Breast epithelium (tissue), 4 donors: ENCODE measurements at places on chromosomes 7 and 10. TPM values are rescaled to one million over a fixed set of nuclear protein-coding genes. Genes with fewer than 3 reads are reported as not detected.
A peak's percentile ranks its signal among the peaks of the same experiment; 100 is the strongest.

GRCh38 chr7:119254742-119255141, 1018.2 kb upstream of the KCND2 start:
- H3K36me3 ChIP-seq: no peaks in the 10 kb centered on the region
- no peak overlapping the region for H3K4me3 ChIP-seq
- H3K27me3 ChIP-seq: no peaks in the 10 kb centered on the region

The SPDYE16 gene
- total RNA-seq: not detected

- no peaks in the 10 kb centered on the region for H3K27me3 ChIP-seq
- no peak overlapping the region for H3K27ac ChIP-seq
- no peak overlapping the region for H3K4me3 ChIP-seq
- H3K36me3 ChIP-seq: no peaks in the 10 kb centered on the region
- DNase-seq: no peak
Observed at GRCh38 chr10:124565565-124566221, 104.1 kb downstream of the LHPP start.

- H3K27ac ChIP-seq: no peak within 1 kb of the TSS
- H3K4me1 ChIP-seq: no peaks in the 10 kb centered on the region
- peaks cover 93% of the 10 kb centered on the region for H3K27me3 ChIP-seq
- no peak for DNase-seq
- H3K36me3 ChIP-seq: no peaks in the 10 kb centered on the region
Observed at GRCh38 chr10:23191764-23192711, at the start of gene PTF1A. TSS of gene PTF1A (plus strand) at chr10:23192312. CDS start at chr10:23192531, 219 bp downstream.

The KNDC1 gene
- 2.3 TPM for total RNA-seq

DNA sequence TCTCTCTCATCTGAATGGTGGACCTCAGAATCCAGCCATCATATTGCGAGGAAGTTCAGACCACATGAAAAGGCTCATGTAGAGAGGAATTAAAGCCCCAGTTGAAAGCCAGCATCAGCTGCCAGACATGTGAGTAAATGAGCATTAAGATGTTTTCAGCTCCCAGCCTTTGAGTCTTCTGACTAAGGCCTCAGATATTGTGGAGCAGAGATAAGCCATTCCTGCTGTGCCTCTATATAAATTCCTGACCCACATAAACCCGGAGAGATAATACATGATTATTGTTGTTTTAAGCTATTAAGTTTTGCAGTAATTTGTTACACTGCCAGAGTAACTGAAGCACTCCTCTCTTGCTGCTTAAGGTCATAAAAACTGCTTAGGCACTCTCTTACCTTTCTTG, 14.6 kb downstream of the FAM149B1 start:
- no peaks in the 10 kb centered on the region for H3K27me3 ChIP-seq
- no peak overlapping the region for H3K27ac ChIP-seq
- no peaks in the 10 kb centered on the region for H3K4me1 ChIP-seq
- H3K36me3 ChIP-seq: no peaks in the 10 kb centered on the region

DNA sequence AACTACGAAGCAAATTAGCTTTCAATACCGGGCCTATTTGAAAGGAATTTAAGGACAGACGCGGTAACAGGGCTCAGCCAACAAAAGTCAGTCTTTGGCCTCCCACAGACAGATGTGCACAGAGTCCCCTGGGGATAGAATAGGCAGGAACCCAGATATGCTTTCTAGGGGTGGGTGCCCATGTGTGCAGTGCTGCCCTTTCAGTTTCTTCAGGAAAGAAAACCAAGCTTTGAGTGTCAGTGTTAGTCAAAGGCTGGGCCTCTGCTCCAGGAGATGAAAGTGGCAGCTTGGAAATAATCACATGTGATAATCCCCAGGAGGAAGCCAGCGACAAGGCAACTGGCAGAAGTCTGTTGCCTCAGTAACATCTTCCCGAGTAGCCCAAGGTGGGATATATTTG, 43.8 kb upstream of the CSTF2T start:
- H3K36me3 ChIP-seq: no peaks in the 10 kb centered on the region
- DNase-seq: no peak
- H3K4me1 ChIP-seq: no peaks in the 10 kb centered on the region
- H3K27me3 ChIP-seq: no peaks in the 10 kb centered on the region
- H3K27ac ChIP-seq: no peak overlapping the region

GRCh38 chr10:132392184-132392800, 4.7 kb upstream of the PWWP2B start:
- no peak for DNase-seq
- no peak overlapping the region for H3K27ac ChIP-seq
- H3K4me3 ChIP-seq: no peak overlapping the region
- no peaks in the 10 kb centered on the region for H3K36me3 ChIP-seq

The PDE6C gene
- total RNA-seq: not detected

DNA sequence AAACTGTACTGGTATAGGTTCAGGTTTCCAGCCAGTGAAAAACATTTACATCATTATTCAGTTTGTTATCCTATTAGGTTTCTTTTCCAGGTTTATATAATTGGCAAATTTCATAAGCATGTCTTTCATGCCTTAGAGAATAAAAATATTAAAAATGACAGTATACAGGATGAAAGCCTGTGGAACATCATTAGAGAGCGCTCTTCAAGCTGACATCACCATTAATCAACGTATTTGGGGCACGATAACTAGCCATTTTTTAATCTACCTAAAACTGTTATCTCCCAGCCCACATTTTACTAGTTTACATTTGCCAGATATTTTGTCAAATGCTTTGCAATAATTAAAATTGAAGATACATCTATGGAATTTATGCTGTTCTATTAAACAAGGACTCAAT, 714.1 kb downstream of the CNTNAP2 start:
- no peaks in the 10 kb centered on the region for H3K27me3 ChIP-seq
- no peak overlapping the region for H3K4me3 ChIP-seq
- no peaks in the 10 kb centered on the region for H3K36me3 ChIP-seq
- DNase-seq: no peak
- no peaks in the 10 kb centered on the region for H3K4me1 ChIP-seq

- H3K27me3 ChIP-seq: no peaks in the 10 kb centered on the region
- no peaks in the 10 kb centered on the region for H3K36me3 ChIP-seq
- H3K4me3 ChIP-seq: peak overlapping the region; percentile 73
- DNase-seq: no peak
Observed at GRCh38 chr10:103855852-103856796, 748 bp upstream of the SH3PXD2A start.

DNA sequence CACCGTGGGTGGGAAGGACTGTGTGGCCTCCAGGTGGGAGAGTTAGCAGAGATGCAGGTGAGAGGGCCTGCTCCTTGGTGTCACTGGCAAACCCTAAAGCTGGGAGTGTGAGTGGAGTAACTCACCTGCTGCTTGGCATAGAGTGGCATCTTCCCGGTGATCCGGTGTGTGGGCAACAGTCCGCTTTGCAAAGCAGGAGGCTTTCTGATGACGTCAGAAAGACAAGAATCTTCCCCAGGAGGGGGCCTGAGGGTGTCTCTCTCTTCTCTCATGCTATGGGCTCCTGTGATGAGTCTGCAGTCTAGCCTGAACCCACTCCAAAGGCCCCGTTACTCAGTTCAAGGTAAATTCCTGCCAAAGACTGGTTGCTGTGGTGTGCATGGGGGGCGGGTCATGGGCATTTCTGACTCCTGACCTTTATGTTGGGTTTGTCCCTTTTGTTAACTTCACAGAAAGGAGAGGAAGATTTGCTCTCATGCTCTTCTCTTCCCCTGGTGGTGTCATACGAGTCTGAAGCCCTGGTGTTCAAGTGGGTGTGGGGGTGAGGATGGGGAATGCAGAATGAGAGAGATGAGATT, 187.9 kb downstream of the GATA3 start:
- no peaks in the 10 kb centered on the region for H3K4me1 ChIP-seq
- no peak for DNase-seq
- H3K36me3 ChIP-seq: no peaks in the 10 kb centered on the region
- no peak overlapping the region for H3K4me3 ChIP-seq

DNA sequence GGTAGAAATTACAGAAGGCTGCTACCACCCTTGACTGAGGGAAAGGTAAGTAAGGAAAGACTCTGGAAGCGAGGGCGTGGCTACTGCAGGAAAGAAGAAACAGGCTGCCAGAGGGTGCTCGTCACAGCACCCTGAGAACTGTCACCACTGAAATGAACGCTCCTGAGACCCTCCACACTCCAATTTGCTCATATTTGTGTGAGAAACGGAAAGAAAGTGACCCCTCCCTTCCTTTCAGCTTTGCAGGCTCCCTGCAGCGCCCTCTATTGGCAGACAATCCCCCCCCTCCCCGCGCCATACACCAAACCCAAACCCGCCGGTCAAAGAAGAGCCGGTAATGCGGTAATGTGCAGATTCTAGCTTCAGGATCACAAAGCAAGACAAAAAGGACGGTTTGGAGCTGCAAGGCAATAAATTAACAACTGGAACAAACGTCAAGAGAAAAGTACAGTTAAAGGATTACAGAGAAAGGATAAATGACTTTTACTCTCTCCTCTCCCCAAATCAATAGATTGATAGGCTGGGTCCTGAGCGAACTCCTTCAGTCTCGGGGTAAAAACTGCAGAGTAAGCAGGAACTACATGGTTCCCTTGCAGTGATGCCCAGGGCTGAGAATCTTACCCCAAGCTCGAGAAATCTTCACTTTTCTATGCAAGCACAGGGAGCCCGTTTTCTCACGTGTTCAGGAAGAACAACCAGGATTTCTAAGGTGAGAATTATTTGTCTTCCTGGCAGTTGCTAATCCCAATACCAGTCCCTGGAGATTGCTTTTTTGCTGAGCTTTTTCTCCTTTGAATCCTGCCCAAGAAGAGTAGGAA, 47.6 kb downstream of the STEAP1B start:
- no peak overlapping the region for H3K4me3 ChIP-seq
- DNase-seq: no peak
- no peaks in the 10 kb centered on the region for H3K36me3 ChIP-seq
- H3K4me1 ChIP-seq: no peaks in the 10 kb centered on the region
- H3K27me3 ChIP-seq: no peaks in the 10 kb centered on the region

The C10orf62 gene
- 0.32 TPM for total RNA-seq

- no peak overlapping the region for H3K4me3 ChIP-seq
- H3K4me1 ChIP-seq: no peaks in the 10 kb centered on the region
- no peaks in the 10 kb centered on the region for H3K27me3 ChIP-seq
- no peak for DNase-seq
Observed at GRCh38 chr10:1272777-1273161, 216.6 kb downstream of the WDR37 start.

- no peaks in the 10 kb centered on the region for H3K36me3 ChIP-seq
- peaks cover 6% of the 10 kb centered on the region for H3K4me1 ChIP-seq
- H3K27me3 ChIP-seq: no peaks in the 10 kb centered on the region
Observed at GRCh38 chr10:74898201-74898976, 72.0 kb downstream of the KAT6B start.

The PRF1 gene
- 2.2 TPM for total RNA-seq

DNA sequence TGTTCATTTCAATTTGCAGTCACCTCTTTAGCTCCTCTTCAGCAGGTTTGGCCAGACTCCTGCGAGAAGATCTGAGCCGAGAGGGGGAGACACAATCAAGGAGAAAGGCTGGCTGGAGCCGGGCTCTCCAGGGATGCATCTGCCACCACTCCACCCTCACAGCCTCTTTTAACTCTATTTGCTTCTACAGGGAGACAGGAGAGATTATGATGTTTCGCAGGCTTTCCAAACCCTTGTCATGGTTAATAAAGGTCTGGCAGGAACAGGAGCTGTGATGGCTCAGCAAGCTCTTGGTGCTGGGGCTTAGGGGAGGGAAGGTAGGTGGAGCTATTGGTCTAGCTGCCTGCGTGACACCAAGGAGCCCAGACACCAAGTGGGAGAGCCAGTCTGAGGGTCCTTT, 448.1 kb upstream of the PODXL start:
- no peak overlapping the region for H3K4me3 ChIP-seq
- H3K27ac ChIP-seq: no peak overlapping the region
- no peaks in the 10 kb centered on the region for H3K27me3 ChIP-seq
- no peaks in the 10 kb centered on the region for H3K4me1 ChIP-seq

DNA sequence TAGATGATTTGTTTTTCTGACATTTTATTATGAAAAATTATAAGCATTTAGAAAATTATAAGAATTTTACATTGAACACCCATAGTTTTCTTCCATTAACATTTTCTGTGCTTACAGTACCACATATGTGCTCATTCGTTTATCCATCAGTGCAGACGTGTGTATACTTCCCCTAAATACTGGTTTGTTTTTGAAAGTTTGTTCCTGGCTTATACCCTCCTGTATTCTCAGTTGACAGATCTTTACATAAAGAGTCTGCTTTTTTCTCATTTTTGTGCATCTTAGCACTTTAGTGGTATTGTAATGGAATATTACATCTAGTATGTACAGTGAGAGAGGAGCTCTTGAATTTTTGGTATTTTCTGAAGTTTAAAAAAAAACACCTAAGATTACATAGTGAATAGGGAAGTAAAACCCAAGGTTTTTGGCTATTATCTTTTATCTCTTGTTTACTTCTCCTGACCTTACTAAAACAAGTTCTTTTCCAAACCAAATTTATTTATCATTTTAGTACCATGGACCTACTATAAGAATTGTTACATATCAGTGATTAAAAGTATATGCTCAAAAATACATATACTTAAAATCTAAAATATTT, 8.1 kb downstream of the DLD start:
- H3K27me3 ChIP-seq: no peaks in the 10 kb centered on the region
- no peak overlapping the region for H3K27ac ChIP-seq
- H3K36me3 ChIP-seq: no peaks in the 10 kb centered on the region
- peaks cover 3% of the 10 kb centered on the region for H3K4me1 ChIP-seq

- DNase-seq: no peak
- no peaks in the 10 kb centered on the region for H3K36me3 ChIP-seq
- H3K4me1 ChIP-seq: no peaks in the 10 kb centered on the region
- H3K27me3 ChIP-seq: no peaks in the 10 kb centered on the region
- no peak overlapping the region for H3K4me3 ChIP-seq
- peak overlapping the region; percentile 68 for H3K27ac ChIP-seq
Observed at GRCh38 chr10:114623661-114624294, 34.3 kb downstream of the ABLIM1 start.

DNA sequence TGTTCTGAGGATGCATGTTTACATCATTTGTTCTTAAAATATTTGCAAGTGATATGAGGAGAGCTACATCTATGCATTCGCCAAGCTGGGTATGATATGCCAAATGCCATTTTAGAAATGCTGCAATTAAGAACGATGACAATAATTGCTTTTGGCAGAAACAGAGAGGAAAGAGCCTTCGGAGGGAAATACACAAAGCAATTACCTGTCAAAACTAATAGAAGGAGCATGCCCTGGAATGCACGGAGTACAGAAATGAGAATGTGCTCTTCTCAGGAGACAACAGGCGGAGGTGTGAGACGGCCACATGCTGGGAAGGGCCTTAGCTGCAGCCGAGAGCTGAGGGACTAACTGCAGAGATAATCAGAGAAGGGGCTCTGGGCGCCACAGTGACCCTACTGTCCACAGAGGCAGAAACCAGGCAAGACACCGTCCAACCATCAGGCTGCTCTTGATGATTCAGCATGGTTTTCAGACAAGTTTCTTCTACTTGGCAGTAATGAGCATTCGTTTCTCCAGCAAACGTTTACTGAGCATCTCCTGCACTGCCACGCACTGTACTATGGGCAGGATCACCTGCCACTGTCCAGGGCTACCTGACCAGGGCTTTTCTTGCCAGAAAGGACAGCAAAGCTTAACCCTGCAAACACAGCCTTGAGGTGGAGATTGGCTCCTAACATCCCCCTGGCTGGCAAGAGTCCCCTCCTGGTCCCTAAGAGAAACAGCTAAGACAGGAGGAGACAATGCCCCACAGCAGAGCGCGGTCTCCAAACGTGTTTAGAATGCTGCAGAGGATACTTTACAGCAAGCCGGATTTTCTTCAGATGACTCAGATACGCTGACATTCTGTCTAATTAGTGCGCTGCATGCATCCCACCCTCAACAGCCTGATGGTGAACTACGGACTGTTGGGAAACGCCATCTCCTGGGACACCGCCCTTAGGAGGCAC, 18.1 kb downstream of the VIPR2 start:
- no peaks in the 10 kb centered on the region for H3K36me3 ChIP-seq
- no peak overlapping the region for H3K4me3 ChIP-seq
- peaks cover 7% of the 10 kb centered on the region for H3K27me3 ChIP-seq
- no peak for DNase-seq
